ENCODE measurements at places on chromosomes 7 and 10.

DNA sequence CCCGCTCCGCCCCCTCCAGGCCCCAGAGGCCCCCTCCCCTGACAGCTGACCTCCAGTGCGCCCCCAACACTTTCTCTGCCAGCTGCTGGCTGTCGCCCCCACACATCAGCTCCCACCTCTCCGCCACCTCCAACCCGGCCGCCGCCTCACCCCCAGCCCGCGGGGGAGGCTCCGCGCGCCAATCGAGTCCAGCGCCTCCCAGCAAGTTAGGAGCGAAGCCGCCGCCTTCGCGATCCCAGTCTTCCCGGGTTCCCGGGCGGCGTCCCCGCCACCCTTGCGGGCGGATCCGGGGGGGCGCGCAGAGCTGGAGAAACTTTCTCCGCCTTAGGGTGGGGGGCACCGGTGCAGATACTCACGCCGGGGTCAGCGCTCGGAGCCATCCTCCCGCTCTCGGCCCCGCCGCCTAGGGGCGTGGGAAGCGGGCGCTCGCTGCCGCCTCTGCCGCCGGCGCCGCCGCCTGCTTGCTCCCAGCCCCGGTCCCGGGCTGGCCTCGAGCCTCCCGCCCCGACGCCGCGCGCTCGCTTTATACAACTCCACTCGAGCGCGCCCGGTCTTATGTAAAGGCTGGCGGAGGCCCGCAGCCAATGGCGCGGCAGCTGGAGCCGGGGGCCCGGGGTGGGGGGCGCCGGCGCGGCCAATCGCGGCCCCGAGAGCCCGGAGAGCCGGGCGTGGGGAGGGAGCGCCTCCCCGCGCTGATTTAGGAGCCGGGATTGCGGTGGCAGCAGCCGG, at the start of gene CRTAC1:
Gene CRTAC1, minus strand, starts transcription at position 529 of the 729 bp plus-strand sequence. Its CDS starts 149 bp downstream, at position 380.
- peak; percentile 91 for DNase-seq

GRCh38 chr10:90451283-90451682, 406.6 kb downstream of the HTR7 start:
- DNase-seq: peak; percentile 63

DNA sequence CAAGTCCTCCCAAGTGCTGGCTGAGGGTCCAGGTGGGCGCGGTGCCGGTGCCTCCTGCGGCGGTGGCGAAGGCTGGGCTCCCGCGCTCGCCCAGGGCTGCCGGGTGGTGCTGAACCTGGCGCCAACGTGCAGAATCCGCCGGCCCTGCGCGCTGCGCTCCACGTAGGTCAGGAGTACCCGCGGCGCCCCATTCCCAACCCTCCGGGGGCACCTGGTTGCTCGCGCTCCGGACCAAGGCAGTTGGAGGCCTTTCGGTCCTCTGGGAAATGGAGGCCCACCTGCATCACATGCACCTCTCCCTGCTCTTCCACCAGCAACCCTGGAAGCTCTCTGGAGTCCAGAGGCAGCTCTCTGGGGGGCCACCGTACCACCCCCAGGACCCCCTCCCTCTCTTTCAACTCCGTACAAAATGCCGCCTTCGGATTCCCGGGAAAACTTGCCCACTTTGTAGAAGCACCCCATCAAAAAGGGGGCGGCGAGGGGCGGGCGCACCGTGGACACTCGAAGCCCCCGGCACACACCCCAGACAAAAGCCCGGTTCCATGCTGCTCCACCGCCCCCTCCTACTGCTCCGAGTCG, 745 bp downstream of the SLC16A9 start:
- peak; percentile 64 for DNase-seq

- no peak for DNase-seq
Observed at GRCh38 chr7:43078794-43079193, 33.7 kb upstream of the HECW1 start.

GRCh38 chr10:35392482-35393228, 56.3 kb downstream of the CCNY start:
- DNase-seq: no peak

DNA sequence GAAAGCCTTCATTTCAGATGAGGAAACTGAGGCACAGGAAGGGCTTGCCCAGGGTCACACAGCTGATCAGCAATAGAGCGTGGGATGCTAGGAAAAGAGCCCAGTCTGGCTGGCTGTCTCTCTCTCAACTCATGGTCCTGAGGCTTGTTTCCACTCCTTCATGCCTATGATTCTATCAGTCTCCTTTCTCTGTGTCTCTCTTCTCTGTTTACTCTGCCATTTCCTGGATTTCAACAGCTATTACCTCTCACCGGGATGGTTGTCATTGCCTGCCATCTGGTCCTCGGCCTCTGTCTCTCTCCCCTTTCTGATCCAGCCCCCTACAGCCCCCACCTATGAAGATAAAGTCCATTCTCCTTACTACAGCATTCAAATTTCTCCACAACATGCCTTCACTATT, 93.3 kb upstream of the AGBL3 start:
- no peak for DNase-seq

GRCh38 chr10:131310551-131311401, 745 bp downstream of the TCERG1L start:
- DNase-seq: peak; percentile 57

DNA sequence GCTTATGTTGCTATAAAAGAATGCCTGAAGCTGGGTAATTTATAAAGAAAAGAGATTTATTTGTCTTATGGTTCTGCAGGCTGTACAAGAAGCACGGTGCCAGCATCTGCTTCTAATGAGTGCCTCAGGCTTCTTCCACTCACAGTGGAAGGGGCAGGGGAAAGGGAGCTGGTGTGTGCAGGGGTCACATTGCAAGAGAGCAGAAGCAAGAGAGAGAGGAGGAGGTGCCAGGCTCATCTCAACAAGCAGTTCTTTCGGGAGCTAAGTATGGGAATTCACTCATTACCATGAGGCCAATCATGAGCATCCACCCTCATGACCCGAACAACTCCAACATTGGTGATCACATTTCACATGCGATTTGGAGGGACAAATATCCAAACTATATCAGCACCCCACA, 17.2 kb upstream of the SLK start:
- no peak for DNase-seq

DNA sequence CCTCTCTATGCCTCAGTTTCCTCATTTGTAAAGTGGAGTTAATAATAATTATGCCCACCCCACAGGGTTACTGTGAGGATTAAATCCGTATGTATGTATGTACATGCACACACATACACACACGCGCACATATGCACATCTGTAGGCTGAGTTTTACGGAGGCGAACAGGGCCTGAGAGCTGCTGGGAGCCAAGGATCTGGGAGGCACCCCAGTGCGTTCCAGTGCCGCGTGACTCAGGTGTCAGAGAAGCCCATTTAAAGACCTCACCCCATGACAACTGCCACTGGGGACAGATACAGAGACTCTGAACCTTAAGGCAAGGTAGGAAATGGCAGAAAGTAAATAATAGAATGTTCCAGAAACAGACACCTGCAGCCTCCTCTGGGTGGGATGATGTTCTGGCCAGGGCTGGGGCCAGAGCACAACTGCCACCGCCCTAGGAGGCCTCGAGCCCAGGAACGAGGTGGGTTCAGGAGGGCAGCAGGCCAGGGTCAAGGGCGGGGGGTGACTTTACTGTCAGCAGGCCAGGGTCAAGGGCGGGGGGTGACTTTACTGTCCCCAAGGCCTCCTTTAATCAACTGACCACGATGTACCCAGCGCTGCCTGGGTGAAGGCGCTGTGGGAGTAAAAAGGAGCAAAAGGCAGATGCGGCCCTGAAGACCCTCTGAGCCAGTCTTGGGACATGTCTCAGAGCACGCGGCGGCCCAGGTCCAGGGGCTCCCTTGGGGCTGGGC, 54.9 kb downstream of the PRKAG2 start:
- DNase-seq: no peak

DNA sequence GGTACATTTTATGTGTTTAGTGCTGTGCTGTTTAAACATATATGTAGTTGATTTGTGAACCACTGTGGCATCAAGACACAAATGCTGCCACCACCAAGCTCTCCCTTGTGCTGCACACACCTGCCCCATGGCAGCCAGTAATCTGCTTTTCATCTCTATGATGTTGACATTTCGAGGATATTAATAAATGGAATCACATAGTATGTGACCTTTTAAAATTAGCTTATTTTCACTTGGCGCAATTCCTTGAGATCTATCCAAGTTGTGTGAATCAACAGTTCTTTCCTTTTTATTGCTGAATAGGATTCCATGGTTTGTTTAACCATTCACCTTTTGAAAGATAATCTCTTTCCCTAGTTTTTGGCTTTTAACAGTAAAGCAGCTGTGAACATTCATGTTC, 73.1 kb downstream of the BMPR1A start:
- no peak for DNase-seq

DNA sequence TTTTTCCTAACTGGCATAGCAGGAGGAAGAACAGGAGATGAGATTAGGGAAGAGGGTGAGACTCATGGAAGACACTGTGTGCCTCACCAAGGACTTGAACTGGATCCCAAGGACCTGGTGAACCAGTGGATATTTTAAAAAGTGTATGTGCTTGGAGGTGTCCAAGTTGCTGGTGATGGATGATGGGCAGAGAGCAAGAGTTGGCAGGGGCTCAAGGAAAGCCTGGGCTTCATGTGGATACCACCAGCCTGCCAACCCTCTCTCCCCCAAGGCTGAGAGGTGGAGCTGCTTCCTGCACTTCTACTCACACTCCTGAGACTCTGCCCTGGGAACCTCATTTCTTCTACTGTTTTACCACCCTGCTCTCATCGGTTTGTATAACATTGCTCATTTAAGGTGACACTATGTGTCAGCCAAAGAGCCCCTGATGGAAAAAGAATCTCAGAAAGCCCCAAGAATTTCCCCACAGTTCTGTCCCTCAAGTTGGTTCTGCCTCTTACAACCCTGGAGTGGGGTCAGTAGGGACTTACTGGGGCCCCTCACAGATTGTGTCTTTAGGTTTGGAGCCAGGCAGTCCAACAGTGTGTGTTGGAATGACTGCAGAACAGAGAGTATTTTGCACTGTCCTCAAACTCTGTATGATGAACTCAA, 56.2 kb upstream of the PDCD4 start:
- DNase-seq: no peak

GRCh38 chr7:69982197-69982596, 383.9 kb downstream of the AUTS2 start:
- peak; percentile 85 for DNase-seq

DNA sequence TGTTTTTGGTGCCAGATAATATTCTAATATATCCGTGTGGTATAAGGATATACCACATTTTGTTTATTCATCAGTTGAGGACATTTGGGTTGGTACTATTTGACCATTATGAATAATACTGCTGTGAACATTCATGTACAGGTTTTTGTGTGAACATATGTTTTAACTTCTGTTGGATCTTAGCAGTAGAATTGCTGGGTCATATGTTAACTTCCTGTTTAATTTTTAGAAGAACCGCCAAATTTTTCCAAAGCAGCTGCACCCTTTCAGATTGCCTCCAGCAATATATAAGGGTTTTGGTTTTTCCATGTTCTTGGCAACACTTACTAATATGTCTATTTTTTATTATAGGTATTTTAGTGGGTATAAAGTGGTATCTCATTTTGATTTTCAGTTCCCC, 22.8 kb downstream of the VPS26A start:
- DNase-seq: no peak

- no peak for DNase-seq
Observed at GRCh38 chr7:157113607-157114006, 25.1 kb upstream of the UBE3C start.

DNA sequence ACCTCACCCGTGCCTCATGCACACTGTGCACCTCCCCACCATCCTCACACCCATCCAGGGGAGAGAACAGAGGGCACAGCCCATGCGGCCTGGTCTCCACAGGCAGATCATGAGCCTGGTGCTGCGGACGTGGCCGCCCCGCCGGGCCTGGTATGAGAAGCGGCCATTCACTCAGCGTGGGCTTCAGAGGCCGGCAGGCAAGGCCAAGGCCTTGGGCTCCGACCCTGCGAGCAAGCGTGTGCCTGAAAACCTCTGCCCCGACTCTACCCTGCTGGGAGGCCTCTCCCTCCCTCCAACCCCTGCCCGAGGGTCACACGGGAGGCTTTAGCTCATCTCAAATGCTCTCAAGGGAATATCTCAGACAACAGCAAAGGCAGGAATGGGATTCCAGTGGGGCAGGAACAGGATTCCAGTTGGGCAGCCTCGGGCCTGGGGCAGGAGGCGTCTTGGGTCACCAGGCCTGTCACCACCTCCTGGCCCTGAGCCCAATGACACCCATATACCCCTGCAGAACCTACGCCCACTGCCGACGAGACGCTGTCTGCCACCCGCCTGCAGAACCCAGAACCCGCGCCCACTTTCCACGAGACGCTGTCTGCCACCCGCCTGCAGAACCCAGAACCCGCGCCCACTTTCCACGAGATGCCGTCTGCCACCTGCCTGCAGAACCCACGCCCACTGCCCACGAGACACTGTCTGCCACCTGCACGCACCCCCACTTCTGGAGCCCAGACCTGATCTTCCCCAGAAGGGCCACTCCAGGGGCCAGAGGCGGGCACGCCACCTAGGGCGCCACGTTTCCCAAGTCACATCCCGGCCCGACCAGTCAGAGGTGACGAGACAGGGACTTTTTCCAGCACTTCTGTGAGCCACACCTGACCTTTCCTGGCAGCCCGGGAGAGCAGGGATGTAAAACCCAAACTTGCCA, 38.9 kb downstream of the ADAP1 start:
- no peak for DNase-seq

DNA sequence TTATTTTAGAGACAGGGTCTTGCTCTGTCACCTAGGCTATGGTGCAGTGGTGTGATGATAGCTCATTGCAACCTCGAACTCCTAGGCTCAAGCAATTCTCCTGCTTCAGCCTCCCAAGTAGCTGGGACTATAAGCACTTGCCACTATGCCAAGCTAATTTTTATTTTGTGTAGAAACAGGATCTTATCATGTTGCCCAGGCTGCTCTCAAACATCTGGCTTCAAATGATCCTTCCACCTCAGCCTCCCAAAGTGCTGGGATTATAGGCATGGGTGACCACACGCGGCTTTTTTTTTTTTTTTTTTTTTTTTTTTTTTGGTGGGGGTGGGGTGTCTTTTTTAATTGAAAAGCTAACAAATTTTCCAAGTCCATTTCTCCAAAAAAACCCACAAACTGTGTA, 18.4 kb downstream of the HPS6 start:
- no peak for DNase-seq

GRCh38 chr10:13751191-13751764, 164.5 kb downstream of the PRPF18 start:
- DNase-seq: no peak

DNA sequence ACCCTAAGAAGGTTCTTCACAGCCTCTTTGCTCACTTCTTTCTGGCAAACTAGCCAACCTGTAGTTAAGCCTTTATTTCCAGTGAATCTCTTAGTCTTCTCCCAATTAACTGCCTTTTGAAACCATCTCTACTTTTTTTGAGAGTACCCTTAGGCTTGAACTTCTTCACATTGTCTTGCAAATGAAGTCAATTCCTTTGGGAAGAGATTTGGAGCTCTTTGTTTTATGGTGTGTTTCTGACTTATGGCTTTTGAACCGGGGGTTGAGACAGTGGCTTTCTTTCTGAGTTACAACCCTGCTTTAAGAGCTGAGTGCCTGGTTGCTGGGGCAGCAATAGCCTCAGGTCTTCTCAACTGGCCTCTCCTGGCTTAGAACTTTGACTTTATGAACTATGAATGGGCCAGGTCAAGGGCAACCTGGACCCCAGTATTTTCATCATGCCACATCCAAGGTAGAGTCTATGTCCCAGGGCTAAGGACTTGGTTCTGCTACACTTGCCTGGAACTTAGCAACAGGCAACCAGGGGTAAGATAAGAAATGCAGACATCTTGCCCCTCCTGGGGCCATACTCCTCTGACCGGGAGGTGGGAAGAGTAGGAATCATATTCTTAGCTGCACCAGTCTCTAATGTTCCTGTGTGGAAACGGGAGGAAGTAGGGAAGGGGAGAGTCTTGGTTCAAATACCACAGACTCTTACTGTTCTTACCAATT, 53.0 kb downstream of the SP4 start:
- DNase-seq: no peak

- DNase-seq: no peak
Observed at GRCh38 chr7:53311205-53311604, 275.8 kb downstream of the POM121L12 start.

- DNase-seq: no peak
Observed at GRCh38 chr7:3544202-3544601, 243.2 kb downstream of the SDK1 start.
